Hematopoietic multipotent progenitor cell (in vitro differentiated cells): ENCODE measurements at places on chromosomes 6 and 20.

DNA sequence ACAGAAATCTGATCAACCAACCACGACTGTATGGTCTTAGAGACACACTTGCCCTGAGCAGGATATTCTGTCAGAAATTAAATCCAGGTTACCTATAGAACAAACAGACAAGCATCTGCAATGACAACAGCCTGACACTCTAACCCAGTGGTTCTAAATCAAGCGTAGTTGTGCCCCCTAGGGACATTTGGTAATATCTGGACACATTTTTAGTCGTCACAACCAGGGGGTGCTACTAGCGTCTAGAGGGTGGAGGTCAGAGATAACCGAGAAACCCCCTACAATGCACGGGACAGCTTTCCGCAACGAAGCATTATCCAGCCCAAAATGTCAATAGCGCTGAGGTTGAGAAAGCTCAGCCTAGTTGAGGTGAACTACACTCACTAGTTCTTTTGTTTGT lies 32.3 kb downstream of the ID4 start:
- DNase-seq = no peak

GRCh38 chr20:3755814-3756480 lies 11.6 kb downstream of the ADISSP start:
- no peak for DNase-seq

DNA sequence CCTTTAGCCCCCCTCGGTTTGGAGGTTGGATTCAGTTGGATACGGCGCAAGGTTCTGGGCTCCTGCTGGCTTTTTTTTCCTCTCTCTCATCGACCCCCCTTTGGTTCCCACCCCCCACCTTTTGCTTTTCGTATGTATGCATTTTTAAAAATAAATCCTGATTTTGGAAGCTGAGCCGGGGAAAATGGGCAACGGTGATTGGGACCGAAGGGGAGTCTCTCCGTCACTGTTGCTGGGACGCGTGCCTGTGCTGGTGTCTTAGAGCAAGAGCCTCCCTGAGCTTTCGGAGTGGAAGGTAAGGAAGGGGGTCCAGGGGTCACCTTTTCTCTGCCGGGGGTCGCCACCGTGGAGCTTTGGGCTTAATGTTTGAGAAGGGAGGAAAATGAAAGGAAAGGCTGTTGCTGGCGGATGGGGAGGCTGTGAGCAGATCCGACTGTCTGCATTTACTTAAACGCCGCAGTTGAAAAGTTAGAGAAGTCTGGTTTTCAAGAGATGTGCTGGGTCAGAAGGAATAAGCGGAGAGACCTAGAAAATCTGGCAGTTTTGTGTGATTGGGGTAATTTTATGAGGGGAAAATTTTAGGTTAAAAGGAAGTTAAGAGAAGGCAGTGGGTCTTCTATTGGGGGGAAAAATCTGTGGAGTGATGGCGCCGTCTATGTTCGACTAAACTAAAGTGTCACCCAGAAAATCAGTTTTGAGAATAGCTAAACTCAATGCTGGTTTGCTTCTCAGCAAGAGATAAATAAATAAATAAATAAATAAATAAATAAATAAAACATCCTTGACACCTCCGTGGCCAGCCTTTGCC lies 828 bp downstream of the ADGRB3 start:
- DNase-seq = no peak

DNA sequence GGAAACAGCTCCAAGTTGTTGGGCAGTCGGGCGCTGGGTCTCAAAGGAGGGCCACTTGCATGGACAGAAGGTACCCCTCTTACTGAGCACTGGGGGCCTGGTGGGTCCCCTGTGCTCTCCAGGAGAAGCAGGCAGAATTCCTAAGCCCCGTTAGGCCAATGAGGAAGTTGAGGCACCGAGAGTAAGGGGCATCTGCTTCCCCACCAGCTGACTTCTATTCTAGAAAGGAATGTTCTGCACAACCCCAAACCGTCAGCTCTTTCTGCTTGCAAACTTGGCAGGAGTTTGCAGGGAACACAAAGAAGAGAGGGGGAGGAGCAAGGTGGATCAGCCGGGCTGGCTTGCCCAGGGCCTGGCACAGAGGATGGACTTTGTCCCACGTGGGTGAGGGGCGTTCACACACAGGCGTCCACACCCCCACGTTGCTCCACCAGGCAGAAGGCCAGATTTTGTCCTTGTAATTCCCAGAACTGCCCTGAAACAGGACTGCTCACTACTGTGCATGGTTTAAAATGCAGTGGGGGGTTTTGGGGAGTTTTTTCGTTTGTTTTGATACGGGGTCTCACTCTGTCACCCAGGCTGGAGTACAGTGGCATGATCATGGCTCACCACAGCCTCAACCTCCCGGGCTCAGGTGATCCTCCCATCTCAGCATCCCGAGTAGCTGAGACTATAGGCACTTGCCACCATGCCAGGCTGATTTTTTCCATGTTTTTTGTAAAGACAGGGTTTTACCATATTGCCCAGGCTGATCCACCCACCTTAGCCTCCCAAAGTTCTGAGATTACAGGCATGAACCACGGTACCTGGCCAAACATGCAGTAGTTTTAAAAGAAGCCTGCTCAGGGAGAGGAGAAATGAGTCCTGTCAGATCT lies 93.3 kb downstream of the SNX5 start:
- no peak for DNase-seq

DNA sequence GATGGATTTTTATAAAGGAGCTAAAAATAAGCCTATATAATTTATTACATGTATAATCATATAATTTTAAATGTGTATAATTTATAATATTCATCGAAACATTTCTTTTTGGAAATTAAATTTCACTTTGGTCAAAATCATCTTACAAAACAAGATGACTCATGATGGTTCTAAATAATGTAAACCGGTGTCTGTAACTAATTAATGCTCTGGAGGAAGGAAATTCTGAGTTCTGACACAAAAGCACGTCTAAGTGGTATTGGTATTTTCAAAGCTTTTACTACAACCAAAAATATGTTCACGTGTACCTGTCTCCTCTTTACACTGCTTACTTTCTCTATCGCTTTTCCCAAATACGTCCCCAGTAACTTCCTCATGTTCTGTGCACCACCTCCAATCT lies 134.1 kb downstream of the MTHFD1L start:
- DNase-seq = no peak

- DNase-seq = no peak
Measured at GRCh38 chr6:146027586-146028251, 1.1 kb upstream of the GRM1 start.

GRCh38 chr6:47084610-47085009 lies 42.5 kb upstream of the ADGRF1 start:
- DNase-seq = no peak

- DNase-seq = no peak
Measured at GRCh38 chr6:85469276-85470022, 19.6 kb downstream of the NT5E start.

GRCh38 chr20:16551607-16552006 lies 21.6 kb downstream of the KIF16B start:
- no peak for DNase-seq

GRCh38 chr20:25053255-25054031 lies 4.5 kb downstream of the ACSS1 start:
- DNase-seq = peak; percentile 47

DNA sequence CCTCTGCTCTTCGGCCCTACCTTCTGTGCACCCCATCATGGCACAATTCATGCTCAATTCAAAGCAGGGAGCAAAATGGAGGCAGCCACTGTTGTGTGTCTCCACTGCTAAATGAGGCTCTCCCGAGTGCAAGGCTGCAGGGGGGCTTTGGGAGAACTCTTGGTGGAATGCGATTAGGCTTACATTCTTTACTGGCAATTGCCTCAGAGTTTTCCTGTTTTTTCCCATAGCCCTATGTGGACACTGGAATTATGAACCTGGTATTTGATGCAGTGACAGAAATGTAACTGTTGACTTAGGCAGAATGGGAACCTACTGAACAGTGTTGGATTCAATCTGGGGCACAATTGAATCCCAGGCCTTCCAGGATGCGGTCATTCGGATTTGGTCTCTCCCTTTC lies 187.9 kb upstream of the GMDS start:
- DNase-seq = no peak

GRCh38 chr6:167738386-167738785 lies 88.3 kb upstream of the AFDN start:
- no peak for DNase-seq

DNA sequence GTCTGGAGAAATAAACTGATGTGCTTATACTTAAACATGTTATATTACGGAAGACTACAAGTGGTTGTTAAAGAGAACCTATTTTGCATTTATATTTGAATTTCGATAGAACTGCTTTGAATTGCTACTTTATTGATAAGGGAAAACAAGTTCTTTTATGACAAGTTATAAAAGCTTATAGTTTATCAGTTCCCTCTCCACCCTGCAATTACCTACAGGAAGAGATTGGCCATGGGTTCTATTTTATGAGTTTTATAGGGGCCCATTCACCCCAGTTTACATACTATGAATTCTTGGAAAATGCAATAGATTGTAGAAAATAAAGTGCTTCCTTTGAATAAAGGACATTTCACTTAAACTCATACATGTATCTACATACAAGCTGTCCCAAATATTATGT lies 144.4 kb downstream of the AHI1 start:
- DNase-seq = no peak

DNA sequence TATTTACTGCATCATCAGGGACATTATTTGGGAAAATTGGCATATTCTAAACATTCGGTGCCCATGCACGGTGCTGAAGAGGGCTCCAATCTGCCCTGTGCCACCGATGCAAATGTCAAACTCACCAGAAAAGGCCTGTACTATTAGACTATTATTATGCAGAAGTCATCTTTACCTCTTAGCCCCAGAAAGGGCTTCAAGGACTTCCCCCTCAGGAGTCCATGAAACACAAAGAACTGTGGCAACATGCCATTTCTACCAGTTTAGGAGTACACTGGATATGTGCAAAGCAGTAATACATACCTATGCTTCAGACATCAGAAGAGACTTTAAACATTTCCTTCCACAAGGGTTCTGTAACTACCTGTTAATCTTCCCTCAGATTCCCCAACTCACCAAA lies 8.6 kb downstream of the DIDO1 start:
- DNase-seq = no peak

GRCh38 chr6:8939615-8940014 lies 504.3 kb upstream of the SLC35B3 start:
- no peak for DNase-seq

DNA sequence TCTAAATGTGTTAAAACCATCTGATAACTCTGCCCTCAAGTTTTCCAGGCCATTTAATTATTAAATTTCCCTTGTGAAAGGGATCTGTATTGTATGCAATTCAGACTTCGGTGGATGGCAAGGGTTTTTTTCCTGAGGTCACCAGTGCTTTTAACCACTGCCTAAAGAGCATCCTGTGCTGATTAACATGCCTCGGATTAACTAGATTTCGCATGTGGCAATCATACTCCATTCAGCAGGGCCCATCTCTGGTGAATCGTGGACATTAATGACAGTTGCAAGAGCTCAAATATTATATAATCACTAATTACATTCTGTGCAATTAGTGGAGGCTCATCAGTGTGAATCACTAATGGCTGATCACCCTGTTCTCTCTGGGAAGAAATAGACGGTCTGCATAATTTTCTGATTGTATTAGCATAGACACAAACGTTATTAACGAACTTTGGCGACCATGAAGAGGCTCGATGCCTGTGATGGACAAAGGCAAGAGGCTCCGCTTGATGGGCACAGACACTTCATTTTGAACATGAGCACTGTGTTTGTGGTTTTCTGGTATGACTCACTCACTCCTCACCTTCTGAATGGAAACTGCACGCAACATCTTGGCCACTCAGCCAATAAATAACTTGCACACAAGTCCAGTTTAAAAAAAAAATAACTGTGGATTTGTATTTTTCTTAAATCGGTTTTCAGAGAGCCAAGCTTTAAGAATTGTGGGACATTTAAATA lies 31.4 kb downstream of the LINC00237 start:
- DNase-seq = no peak
